ENCODE measurements at places on chromosomes 5 and 9.

- DNase-seq = no peak
Observed at GRCh38 chr9:128190516-128191405, 611 bp downstream of the CIZ1 start.

DNA sequence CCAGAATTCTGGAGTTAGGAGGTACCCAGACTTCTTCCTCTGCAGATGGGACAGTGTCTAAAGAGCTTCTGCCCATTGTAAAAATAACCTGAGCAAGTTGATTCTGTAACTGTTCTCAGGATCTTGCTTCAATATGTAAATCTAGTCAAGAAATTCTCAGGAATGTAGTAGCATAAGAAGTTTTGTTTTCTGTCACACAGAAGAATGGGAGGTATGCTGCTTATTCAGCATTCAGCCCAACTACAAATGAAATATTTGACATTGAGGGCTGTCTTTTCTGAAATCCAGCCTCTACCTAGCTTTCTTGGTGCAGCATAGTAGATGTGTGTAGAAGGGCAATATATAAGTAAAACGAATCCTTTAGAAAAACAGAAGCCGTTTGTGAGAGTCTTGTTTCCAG lies 13.8 kb downstream of the MACIR start:
- DNase-seq = no peak

- peak; percentile 46 for DNase-seq
Observed at GRCh38 chr5:178461004-178461730, 129.0 kb downstream of the COL23A1 start.

DNA sequence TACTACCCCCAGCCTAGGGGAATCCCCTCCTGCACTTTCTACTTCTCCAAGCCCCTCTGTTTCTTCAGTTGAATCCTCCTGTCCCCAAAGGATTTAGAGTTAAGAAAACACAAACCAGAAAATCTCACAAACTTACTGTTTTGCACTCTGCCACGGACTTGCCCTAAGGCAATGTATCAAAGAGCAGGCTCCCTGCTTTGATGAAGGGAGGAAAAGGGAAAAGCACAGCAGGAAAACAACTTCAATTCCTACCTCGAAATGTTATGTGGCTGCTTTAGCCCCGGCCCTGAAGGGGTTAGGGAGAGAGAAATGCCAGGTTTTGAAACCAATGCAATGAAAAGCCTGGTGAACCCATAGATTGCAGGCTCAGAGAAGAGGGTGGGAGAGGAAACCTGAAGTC lies 254.7 kb downstream of the MAN2A1 start:
- DNase-seq = no peak

DNA sequence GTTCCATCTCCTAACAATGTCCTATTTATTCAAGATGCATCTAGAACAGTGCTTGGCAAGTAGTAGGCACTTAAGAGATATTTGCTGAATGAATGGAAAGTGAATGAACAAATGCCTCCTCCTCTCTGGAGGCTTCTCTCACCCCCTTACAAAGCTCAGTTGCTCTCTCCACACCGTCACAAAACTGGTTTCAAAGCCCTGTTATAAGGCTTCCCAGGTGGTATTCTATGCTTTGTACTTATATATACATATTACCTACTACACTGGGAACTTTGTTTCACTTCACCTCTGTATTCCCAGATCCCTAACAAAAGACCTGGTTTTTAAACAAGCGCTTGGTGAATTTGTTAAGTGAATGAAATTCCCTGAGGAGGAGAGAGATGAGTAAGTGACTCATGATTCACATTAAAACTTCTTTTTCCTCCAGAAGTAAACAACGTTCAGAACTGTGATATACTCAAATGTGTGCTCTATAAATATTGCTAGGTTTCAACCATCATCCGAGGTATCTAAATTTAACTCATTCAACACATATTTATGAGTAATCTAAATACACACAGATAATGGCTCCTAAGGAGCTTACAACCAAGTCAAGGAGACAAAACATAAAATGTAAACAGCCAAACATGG lies 36.0 kb downstream of the DENND1A start:
- no peak for DNase-seq

- DNase-seq = no peak
Observed at GRCh38 chr9:113302792-113303418, at the start of gene RNF183. Gene RNF183, minus strand, starts transcription at chr9:113303376. Its CDS starts 5,192 bp downstream, at chr9:113298184.

- no peak for DNase-seq
Observed at GRCh38 chr5:946720-947625, 54.3 kb downstream of the TRIP13 start.
